Hippocampal formation (tissue), 2 donors: ENCODE measurements at places on chromosomes 12 and 14.
A peak's percentile ranks its signal among the peaks of the same experiment; 100 is the strongest.

DNA sequence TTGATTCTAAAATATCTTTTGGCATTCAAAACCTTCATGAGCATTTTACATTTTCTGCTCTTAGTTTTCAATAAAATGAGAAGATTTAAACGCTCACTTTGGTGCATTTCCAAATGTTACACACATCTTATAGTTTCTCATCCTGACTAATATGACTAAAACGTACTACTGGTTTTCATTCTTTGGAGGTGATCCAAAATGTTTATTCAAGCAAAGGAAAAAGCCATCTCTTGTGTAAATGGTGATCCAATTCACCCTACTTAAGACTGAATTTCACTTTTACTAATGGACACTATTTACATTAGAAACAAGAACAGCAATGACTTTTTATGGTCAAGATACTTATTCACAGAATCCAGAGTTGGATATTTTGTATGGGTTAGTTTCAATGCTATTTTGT is 86.6 kb downstream of the KITLG start:
- DNase-seq: no peak

- DNase-seq: peak; percentile 75
Measured at GRCh38 chr12:53044052-53044581, 5.7 kb upstream of the TNS2 start.

DNA sequence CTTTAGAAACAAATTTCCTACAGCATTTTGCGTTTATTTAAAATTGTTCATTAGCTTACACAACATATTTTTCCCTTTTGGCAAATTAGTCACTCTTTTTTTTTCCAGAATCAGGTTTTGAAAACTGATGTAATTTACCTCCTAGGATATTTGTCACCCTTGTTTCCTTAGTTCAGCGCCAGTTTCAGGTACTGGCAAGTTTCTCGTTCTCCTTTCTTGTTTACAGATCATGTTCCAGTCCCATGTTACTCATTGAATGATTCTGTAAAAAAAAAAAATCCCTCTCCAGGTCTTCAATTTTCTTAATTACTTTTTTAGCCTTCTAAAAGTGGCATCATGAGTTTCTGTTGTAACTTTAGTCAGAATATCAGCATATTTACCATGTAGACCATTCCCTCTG is 2.7 kb downstream of the PPP4R4 start:
- no peak for DNase-seq

DNA sequence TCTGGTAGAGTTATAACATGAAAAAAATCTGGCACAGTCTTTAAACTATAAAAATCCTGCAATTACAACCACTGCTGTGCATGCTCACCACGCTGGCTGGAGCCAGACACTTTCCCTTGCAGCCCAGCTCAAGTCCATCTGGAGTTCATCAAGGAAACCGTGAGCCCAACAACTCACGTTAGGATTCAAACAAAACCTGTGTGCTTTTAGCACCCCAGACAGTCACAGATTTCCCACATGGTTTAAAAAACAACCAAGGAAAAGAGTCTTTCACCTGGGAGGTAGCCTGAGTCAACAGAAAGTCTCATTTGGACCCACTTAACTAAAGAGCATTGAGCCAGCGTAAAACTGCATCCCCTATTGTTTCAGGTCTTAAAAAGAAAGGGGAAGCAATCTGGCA is 4.7 kb downstream of the LRIG3 start:
- DNase-seq: no peak

- no peak for DNase-seq
Measured at GRCh38 chr14:103519043-103519836, 3.4 kb downstream of the CKB start.

DNA sequence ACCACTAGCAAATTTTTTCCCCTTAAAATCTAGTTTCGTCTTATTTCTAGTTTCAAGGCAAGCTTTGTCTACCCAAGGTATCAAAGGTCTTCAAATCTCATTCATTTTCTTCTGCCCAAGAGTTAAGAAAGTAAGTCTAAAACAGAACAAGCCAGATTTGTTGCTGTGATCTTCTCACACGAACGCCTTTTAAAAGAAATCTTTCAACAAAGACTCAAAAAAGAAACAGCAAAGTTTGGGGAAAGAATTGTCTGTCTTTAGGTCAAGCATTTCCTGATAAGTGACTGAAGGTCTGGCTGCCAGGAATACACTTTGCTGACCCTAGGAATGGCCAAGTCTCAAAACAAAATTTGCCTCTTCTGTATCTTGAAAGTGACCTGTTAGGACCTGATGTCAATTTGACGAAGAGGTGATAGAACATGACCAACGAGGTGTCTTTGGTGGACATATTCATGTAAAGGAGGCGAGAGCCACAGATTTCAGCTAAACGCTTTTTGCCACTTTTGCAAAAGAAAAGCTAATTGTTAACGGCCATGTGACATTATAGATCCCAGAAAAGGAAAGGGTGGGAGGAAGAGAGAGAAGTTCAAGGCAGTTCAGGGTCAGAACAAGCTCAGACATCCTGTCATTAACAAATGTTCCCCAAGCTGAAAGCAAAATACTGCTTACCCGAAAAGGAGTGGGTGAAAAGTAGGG is 1.7 kb downstream of the CDK17 start:
- DNase-seq: no peak

DNA sequence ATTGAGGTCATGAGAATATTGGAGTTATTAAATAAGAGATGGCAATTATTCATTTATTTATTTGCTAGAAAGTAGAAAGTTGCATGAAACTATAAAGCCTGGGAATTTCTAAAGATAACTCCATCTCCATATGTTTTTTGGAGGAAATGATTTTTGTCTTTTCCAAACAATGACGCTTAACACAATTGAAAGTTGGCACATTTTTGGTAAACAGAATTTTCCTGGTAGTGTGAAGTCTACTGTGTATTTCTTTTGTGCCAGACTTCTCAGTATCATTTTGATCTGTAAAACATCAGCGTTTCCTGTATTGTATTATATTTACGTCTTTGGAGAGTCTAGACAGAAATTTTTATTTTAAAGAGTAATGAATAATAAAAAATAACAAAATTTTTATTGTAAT is 33.7 kb upstream of the PTPRB start:
- DNase-seq: no peak

DNA sequence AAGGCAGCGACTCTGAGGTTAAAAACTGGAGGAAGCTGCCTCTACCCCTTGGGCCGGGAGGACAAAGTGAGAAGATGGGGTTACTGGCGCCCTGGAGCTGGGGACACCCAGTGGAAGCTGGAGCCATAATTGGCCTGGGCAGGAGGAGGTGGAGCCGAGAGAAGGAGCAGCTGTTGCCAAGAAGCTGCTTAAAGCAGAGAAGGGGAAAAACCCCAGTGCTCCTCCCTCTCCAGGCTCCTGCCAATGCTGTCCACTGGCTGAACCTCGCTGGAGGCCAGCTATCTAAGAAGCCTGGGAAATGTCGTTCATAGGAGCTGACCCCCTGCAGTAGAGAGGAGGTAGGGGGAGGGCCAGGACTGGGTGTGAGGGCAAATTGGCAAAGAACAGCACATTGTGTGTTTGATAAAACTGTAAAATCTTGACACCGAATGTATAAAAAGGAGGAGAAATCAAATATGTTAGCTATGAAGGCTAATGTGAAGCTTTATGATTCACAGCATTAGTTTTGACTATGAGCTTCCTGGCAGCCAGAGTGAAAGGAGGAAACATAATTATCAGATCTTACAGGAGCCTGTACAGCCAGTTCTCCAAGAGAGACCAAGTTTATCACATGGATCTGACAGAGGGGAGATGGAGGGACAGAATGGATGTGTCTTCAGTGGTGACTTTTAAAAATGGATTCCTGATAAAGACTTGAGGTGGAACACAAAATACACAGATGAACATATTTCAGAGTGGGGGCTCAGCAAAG is 9.5 kb downstream of the HHIPL1 start:
- DNase-seq: peak; percentile 41

DNA sequence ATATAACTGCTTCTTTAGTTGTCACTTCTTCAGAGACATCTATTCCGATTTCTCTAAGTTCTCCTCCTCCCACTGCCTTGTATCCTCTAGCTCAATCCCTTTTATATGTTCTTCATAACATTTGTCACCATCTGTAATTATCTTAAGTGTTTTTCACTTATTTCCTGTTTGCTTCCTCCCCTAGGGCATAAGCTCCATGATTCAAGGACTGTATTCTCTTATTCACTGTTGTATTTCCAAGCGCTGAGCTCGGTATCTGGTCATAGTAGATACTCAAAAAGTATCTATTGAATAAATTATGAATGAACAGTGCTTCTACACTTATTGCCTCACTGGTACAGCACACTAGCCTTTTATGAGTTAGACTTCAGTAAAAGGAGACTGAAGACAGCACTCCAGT is 109.0 kb upstream of the TMPO start:
- DNase-seq: no peak

DNA sequence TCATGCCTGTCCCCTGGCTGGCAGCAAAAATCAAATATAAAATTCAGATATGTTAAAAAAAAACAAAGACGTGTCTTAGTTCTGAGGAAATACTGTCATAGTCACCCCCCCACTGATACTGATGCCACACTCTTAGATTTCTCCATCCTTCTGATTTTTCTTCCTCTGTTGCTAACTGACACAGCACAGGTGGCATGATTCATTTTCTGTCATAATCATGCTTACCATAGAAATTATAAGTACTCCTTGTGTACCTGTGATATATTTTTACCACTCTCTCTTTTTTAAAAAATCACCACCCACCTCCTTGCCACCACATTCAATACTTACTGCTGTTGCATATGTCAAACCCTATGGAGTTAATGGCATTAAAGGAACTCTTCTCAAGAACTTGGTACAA is 209.2 kb downstream of the PPM1H start:
- DNase-seq: no peak

- DNase-seq: peak; percentile 76
Measured at GRCh38 chr12:121296618-121297434, at the start of gene CAMKK2. CAMKK2 (minus strand) TSS chr12:121296709; CDS start chr12:121274526, 22,183 bp downstream.

DNA sequence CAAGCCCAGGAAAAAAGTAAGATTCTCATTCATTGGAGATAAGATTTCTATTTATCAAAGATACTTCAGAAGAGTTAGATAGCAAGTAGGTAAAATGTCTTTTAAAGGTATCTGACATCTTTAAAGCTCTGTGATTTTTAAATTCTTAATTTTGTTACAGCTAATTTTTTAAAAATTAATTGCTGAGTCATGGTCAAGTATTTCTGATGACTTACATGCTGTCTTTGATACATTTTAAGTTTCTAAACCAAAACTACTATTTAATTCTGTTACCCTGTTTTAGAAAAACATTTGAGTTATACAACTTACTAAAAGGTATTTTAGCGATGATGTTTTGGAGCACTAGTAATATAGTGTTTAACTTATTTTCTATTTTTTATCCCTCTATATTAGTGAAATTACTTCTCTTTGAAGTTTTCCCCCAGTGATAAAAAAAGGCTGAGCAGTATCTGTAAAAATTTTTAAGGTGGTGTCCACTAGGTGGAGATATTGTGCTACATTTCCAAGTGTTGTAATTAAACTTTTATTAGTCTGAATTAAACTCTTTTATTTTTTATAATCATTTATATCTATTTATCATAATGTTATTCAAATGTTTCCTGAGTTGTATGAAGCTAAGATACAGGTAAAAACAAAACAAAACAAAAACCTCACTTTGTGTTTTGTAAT is 11.5 kb downstream of the ALG10 start:
- no peak for DNase-seq

DNA sequence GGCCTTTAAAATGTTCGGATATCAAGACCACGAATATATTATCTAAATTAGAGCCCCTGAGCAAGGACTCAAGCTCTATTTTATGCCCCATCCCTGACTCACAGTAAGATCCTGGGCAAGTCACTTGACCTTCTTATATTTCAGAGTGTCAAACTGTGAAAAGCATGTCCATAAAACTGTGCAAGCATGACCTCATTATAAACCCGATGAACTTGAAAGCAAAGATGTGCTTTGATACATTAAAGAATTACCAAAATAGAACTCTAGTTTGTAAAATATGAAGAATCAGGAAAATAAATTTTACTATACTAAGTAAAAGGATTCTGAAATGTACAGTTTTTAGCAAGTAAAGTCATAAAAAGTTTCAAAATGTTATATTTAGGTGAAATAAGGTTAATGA is 2.9 kb upstream of the CALM1 start:
- no peak for DNase-seq

DNA sequence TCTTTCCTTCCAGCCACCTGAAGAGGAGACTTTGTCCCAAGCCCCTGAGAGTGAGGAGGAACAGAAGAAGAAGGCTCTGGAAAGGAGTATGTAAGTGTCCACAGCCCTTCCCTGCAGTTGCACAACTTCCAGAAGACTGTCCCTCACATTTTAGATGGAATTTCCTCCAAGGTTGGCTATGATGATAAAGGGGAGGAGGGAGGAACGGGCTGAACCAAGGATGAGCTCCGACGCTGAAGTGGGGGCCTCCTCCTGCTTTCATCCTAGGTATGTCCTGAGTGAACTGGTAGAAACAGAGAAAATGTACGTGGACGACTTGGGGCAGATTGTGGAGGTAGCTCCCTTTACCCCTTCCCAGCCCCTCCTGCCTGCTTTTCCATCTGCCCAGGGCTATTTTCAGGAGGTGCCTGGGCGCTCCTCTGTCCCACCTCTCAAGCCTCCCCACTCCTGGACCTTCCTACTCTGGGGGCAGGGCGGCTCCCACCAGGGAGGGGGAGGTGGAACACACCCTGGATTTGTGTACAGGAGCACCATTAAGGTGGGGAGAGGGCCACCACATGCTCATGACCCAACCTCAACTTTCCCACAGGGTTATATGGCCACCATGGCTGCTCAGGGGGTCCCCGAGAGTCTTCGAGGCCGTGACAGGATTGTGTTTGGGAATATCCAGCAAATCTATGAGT is 2.3 kb downstream of the ARHGEF25 start:
- no peak for DNase-seq

DNA sequence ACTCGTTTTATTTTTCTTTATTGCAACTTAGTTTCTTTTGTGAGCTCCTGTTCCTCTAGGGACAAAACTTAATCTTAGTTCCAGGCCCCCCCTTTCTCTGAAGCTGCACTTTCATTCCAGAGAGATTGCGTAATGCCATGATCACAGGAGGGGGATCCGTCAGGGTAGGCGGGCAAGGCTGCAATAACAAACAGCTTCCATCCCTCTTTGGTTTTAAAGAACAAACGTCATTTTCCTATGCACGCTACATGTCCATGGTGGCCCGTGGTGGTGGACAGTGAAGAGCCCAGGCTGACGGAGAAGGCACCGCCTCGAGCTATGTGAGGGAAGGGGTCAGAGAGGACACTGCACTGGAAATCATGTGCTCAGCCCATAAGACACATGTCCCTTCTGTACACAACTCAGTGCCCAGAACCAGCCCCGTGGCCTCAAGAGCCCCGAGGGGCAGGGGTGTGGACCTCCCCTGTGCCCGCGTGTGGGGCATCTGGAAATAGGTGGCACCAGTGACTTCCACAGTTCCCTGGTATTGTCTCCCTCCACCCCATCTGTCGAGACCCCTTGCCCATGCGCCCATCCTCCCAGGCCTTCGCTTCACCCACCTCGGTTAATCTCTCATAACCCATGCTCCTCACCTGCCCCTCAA is 161.4 kb downstream of the ADGRD1 start:
- DNase-seq: no peak

GRCh38 chr14:96170961-96171592 is 33.6 kb upstream of the BDKRB2 start:
- DNase-seq: no peak

DNA sequence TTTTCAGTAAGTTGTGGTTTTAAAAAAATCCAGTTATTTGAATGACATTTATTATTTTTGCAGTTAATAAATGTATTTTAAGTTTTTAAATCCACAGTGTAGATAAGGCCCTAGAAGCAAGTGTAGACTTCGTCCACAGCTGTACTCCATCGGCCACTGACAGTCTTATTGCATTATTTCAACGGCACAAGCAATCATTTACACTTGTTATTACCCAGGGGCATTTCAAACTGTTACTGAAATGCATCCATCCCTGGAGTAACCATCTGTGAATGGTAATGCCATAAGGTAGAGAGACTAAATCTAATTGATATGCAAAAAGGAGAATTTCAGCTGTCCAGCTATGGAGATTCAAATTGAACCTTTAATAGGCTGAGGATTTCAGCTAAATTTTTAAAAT is 48.4 kb downstream of the BICD1 start:
- DNase-seq: no peak
